ENCODE measurements at places on chromosomes 12 and 14. TPM values are rescaled to one million over a fixed set of nuclear protein-coding genes. Genes with fewer than 3 reads are reported as not detected.

C12orf60 gene
- 0.81 TPM for total RNA-seq

NXPH4 gene
- 1.0 TPM for total RNA-seq

GPR137C gene
- 2.0 TPM for total RNA-seq

RNASE3 gene
- not detected for total RNA-seq

CCDC38 gene
- not detected for total RNA-seq

GRCh38 chr12:50073206-50073605, 11.9 kb upstream of the SMARCD1 start:
- no peak for DNase-seq
- peaks cover 14% of the 10 kb centered on the region for H3K4me1 ChIP-seq
- H3K4me3 ChIP-seq = no peak overlapping the region
- H3K27me3 ChIP-seq = no peaks in the 10 kb centered on the region

GRCh38 chr12:915090-915489, 34.4 kb downstream of the RAD52 start:
- H3K27ac ChIP-seq = no peak overlapping the region
- no peak for DNase-seq

- DNase-seq = no peak
- no peak overlapping the region for H3K27ac ChIP-seq
- no peak overlapping the region for H3K4me3 ChIP-seq
- no peaks in the 10 kb centered on the region for H3K36me3 ChIP-seq
- H3K4me1 ChIP-seq = no peaks in the 10 kb centered on the region
- H3K27me3 ChIP-seq = no peaks in the 10 kb centered on the region
These were observed 256.8 kb upstream of the BTG1 start for GRCh38 chr12:92402415-92402814.

- H3K27me3 ChIP-seq = no peaks in the 10 kb centered on the region
- H3K27ac ChIP-seq = no peak overlapping the region
- no peaks in the 10 kb centered on the region for H3K36me3 ChIP-seq
- no peak for DNase-seq
- H3K4me1 ChIP-seq = no peaks in the 10 kb centered on the region
- no peak overlapping the region for H3K4me3 ChIP-seq
These were observed 16.9 kb downstream of the TMEM117 start for GRCh38 chr12:43852744-43853143.

- H3K4me1 ChIP-seq = no peaks in the 10 kb centered on the region
- DNase-seq = no peak
- H3K27ac ChIP-seq = no peak overlapping the region
- H3K36me3 ChIP-seq = no peaks in the 10 kb centered on the region
- no peaks in the 10 kb centered on the region for H3K27me3 ChIP-seq
- no peak overlapping the region for H3K4me3 ChIP-seq
These were observed 12.7 kb upstream of the EIF4B start for GRCh38 chr12:52993558-52993869.

- no peak overlapping the region for H3K27ac ChIP-seq
- DNase-seq = no peak
- no peak overlapping the region for H3K4me3 ChIP-seq
- H3K27me3 ChIP-seq = peaks cover 20% of the 10 kb centered on the region
- H3K4me1 ChIP-seq = no peaks in the 10 kb centered on the region
- H3K36me3 ChIP-seq = peaks cover 68% of the 10 kb centered on the region
These were observed 12.3 kb downstream of the TNFAIP2 start for GRCh38 chr14:103135333-103136260.

- no peak for DNase-seq
- H3K27me3 ChIP-seq = no peaks in the 10 kb centered on the region
- no peaks in the 10 kb centered on the region for H3K36me3 ChIP-seq
These were observed 42.1 kb upstream of the CTDSP2 start for GRCh38 chr12:57888409-57889157.

DNA sequence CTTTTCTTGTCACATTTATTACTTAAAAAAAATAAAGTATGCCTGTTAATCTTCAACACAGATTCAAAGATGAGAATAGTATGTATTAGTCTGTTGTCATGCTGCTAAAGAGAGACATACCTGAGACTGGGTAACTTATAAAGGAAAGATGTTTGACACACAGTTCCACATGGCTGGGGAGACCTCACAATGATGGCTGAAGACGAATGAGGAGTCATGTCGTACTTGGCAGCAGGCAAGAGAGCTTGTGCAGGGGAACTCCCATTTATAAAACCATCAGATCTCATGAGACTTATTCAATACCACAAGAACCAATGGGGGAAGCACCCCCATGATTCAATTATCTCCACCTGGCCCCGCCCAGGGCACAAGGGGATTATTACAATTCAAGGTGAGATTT, 335.9 kb upstream of the GARIN2 start:
- no peak overlapping the region for H3K27ac ChIP-seq
- DNase-seq = no peak
- H3K4me3 ChIP-seq = no peak overlapping the region
- no peaks in the 10 kb centered on the region for H3K36me3 ChIP-seq

- H3K36me3 ChIP-seq = no peaks in the 10 kb centered on the region
- H3K27me3 ChIP-seq = no peaks in the 10 kb centered on the region
- no peak overlapping the region for H3K27ac ChIP-seq
- no peaks in the 10 kb centered on the region for H3K4me1 ChIP-seq
- DNase-seq = peak; percentile 10
- no peak overlapping the region for H3K4me3 ChIP-seq
These were observed 4.0 kb downstream of the MYH7 start for GRCh38 chr14:23431486-23431885.

DNA sequence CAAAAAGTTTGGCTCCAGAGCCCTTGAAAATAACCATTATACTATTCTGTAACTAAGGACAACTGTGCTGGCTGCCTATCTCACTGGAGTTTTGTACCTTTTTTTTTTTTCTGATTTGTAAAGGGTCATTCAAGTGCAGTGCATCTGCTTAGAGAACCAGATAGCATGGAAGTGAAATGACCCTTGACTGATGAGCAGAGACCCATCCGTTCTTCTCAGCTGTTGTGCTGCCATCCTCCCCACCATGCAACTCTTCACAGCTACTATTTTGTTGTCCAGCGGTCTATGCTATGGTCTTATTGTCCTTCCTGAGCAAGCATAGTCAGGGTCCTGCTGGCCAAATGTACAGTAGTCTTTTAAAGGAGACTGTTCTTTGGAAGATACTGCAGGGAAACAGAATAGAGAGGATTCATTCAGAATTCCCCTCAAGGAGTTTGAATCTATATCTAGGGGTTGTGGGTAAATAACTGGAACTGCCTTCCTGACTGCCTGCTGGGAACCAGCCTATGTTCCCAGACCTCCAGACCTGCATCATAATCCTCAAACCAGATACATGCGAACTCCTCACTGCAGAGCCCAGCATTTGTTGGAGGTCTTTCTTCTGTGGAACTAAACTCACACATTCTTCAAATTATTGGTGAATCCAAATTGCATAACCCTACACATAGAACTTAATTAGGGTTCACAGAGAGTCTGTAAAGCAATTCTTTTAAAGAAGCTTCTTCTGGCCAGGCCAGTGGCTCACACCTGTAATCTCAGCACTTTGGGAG, 41.1 kb downstream of the GPR19 start:
- H3K27me3 ChIP-seq = no peaks in the 10 kb centered on the region
- H3K4me1 ChIP-seq = peaks cover 6% of the 10 kb centered on the region
- no peak for DNase-seq
- no peaks in the 10 kb centered on the region for H3K36me3 ChIP-seq
- no peak overlapping the region for H3K4me3 ChIP-seq

DNA sequence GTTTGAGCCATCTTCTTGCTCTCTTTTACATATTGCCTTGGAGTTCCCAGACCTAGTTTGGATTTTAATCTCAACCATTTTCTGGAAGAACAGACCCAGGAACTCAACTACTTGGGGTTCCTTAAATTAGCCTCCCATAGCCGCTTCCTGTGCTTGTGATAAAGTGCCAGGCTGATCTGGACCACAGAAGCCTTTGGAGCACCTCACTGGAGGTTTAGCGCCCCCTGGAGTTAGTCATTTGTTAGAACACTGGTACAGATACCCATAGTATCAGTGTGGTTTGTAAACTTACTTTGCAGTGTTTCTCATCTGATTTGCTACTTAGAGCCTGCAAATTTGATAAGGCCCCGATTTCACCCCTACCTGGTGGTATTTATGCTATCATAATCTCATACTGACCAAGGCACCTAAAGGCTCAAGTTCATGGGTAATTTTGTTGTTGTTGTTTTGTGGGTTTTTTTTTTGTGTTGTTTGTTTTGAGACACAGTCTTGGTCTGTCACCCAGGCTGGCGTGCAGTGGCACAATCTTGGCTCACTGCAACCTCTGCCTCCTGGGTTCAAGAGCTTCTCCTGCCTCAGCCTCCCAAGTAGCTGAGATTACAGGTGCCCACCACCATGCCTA, 3.7 kb downstream of the UNC119B start:
- H3K27me3 ChIP-seq = no peaks in the 10 kb centered on the region
- DNase-seq = peak; percentile 65

DNA sequence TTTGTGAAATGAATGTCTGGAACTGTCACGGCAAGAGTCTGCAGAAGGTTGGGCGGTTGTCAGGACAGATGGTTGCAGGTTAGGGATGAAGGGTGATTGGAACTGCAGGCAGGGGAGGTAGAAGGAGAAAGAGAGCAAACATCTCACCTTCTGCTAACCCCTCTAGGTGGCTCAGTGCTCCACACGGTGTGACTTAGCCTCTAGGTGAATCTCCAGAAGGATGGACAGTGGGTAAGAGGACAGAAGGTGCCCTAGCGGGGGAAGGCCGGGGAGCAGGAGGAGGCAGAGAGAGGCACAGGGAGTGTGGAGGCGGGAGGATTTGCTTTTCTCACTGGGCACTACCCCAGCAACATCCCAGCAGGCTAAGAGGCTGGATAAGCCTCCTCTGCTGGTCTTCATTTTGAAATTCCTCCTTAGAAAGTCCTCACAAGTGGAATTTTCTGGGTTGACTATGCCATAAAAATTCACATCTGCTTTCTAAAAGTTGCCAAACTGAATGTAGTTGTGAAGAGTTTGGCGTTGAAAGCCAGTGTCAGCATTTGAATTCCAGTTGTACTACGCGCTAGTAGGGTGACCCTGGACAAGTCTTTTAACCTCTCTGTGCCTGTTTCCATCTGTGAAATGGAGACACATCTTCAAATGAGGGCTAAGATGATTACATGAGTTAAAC, 10.7 kb upstream of the GPR68 start:
- no peaks in the 10 kb centered on the region for H3K36me3 ChIP-seq
- peaks cover 58% of the 10 kb centered on the region for H3K4me1 ChIP-seq
- no peak overlapping the region for H3K27ac ChIP-seq
- H3K4me3 ChIP-seq = no peak overlapping the region
- H3K27me3 ChIP-seq = peaks cover 6% of the 10 kb centered on the region

DNA sequence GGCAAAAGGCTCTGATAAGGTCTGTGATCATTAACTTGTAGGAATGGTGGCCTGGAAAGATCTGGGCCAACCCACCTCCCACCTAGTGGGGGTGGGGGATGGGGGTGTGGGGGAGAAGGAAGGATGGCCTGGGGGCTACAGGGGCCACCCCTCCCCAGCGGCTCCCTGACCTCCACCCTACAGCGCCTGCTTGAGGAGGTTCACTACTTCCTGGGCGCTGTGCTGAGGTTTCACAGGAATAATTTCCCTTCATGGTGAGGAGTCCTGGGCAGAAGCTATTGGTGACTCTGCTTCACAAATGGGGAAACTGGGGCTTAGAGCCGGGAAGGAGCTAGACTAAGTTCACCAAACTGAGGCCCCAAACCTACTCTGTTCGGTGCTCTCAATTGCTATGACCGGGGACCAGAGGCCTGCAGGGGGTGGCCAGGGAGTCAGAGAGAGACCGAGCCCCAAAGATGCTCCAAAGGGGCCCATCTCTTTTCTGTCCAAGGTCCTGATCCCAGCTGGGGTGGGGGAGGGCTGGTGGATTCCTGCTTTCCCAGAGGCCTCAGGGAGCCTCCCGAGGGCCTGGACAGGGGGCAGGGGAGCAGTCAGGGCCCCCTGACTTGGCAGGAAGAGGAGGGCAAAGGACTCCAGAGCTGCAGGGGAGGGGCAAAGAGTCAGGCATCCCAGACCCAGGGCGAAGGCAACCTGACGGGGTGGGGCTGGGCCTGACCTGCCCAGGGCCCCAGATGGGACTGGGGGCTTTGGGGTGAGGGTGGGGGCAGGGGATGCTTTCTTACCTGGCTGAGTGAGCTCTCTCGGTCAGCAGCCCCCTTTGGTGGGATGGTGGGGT, 1.7 kb downstream of the HNF1A start:
- H3K36me3 ChIP-seq = no peaks in the 10 kb centered on the region
- no peak overlapping the region for H3K27ac ChIP-seq
- H3K4me3 ChIP-seq = no peak overlapping the region
- H3K27me3 ChIP-seq = no peaks in the 10 kb centered on the region
- H3K4me1 ChIP-seq = no peaks in the 10 kb centered on the region

DNA sequence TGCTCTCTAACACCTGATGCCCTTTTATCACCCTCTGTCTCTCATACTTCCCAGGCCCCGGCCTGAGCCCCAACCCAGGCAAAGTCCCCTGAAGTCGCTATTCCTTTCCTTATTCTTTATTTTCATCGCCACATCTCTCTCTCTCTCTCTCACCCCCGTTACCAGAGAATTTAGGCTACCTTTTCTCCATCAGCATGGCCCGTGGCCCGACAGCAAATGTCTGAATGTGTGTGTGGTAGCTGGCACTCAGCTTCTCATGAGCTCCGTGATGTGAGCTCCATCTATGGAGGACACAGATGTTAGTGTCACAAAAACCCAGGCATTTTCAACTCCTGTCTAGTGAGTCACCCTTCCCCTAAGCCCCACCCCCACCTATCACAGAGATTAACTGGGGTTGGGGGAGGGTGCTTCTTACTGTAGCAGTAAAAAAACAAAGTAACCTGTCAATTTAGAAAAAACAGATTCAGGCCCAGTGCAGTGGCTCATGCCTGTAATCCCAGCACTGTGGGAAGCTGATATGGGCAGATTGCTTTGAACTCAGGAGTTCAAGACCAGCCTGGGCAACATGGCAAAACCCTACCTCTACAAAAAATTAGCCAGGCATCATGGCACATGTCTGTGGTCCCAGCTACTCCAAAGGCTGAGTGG, 53.8 kb downstream of the VCPKMT start:
- no peaks in the 10 kb centered on the region for H3K27me3 ChIP-seq
- H3K4me1 ChIP-seq = peaks cover 50% of the 10 kb centered on the region
- DNase-seq = no peak
- no peaks in the 10 kb centered on the region for H3K36me3 ChIP-seq

DNA sequence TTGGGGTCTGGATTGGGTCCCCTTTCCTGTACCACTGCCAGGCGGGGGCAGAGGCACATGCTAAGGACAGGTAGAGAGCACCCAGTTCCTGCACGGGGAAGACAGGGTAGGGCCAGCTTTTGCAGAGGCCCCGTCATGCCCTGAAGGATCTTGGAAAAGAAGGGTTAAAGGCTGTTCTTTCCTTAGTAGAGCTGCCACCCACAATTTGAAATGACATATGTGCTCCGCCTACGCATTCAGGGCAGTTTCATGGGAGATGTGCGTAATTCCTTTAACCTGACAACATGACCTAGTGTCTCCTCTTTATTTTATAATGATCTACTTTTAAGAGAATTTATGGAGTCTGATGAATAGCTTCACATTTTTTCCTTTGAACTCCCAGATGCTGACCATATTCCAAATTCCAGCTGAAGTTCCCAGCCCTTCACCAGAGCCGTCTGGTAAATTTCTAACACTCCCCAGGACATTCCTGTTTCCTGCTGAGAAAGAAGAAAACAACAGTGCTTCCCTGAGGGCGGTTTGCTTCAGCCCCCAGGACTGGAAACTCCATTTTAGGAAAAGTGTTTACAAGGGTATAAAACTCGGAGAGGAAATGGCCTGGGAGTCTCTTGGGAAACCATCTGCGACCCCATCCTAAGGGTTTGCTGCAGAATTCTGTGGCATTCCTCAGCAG, 58.9 kb upstream of the PLEKHG3 start:
- H3K4me3 ChIP-seq = no peak overlapping the region
- DNase-seq = peak; percentile 18
- H3K36me3 ChIP-seq = no peaks in the 10 kb centered on the region
- peak overlapping the region; percentile 48 for H3K27ac ChIP-seq
- no peaks in the 10 kb centered on the region for H3K4me1 ChIP-seq

Measured in left lung (tissue), 14 donors.